ENCODE measurements at places on chromosomes 13 and 19.

- no peaks in the 10 kb centered on the region for H3K36me3 ChIP-seq
- no peak overlapping the region for H3K4me3 ChIP-seq
- no peaks in the 10 kb centered on the region for H3K27me3 ChIP-seq
- no peaks in the 10 kb centered on the region for H3K4me1 ChIP-seq
- DNase-seq: no peak
These were observed 2272.0 kb downstream of the PCDH9 start for GRCh38 chr13:64958106-64958505.

DNA sequence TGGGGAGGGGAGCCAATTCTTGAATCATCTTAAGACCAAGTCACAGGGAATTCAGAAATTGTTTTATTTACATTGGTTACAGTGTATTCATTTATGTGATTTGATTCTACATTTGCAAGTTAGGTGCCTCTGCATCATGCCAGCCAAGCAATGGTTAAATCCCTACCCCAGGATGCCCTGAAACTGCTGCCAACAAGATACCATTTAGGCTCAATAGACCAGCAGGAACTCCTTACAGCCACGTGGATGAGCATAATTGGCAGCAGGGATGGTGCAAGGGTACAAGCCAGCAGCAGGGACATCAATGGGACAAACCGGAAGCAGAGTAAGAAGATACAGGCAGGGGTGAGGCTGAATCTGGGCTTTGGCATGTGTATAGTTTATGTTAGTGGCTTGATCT, 72.4 kb upstream of the NBEA start:
- DNase-seq: no peak
- no peaks in the 10 kb centered on the region for H3K27me3 ChIP-seq
- no peaks in the 10 kb centered on the region for H3K4me1 ChIP-seq
- no peak overlapping the region for H3K4me3 ChIP-seq
- no peaks in the 10 kb centered on the region for H3K36me3 ChIP-seq

- no peak overlapping the region for H3K27ac ChIP-seq
- H3K27me3 ChIP-seq: no peaks in the 10 kb centered on the region
- no peak for DNase-seq
- H3K36me3 ChIP-seq: no peaks in the 10 kb centered on the region
- H3K4me3 ChIP-seq: no peak overlapping the region
These were observed 764.9 kb upstream of the SLITRK5 start for GRCh38 chr13:86906127-86906874.

GRCh38 chr19:35879770-35880317, 11.5 kb downstream of the APLP1 start:
- H3K4me1 ChIP-seq: no peaks in the 10 kb centered on the region
- DNase-seq: peak; percentile 32
- H3K36me3 ChIP-seq: no peaks in the 10 kb centered on the region
- no peaks in the 10 kb centered on the region for H3K27me3 ChIP-seq
- no peak overlapping the region for H3K4me3 ChIP-seq

DNA sequence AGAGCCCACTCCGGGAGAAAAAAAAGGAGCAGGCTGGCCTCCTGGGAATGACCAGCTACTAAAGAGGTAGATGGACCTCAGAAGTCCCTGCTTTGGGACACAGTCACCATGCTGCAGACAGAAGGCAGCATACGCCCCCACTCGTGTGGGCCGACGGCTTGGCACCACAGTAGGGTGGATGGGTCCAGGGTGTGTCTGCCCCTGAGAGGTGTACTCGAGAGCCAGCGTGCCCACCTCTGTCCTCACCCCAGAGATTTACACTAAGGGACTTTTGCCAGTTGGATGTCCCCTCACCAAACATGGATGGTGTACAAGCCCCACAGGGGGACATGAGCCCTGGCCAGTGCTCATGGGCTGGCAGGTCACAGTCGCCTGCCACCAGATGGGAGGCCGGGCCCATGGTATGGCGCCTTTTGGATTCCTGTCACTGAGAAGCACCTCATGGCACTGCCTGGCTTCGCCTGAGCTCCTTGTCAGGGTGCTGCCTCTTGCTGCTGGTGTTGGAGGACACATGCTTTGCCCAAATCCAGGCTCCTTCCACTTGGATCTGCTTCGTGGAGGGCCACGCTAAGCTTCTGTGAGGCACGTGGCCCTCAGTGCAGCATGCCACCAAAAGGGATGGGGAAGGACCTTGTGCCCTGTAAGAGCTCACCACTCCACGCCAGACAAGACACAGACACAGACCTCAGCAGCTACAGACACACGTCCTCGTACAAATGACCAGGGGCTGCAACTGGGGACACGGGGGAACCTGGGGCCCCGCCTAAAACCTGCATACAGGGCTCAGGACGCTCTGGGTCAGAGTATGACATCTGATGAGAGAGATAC, 13.3 kb upstream of the EPHX3 start:
- peaks cover 39% of the 10 kb centered on the region for H3K36me3 ChIP-seq
- no peak overlapping the region for H3K27ac ChIP-seq
- H3K4me1 ChIP-seq: peaks cover 48% of the 10 kb centered on the region
- no peaks in the 10 kb centered on the region for H3K27me3 ChIP-seq

GRCh38 chr19:5925830-5926427, 11.9 kb downstream of the CAPS start:
- H3K27me3 ChIP-seq: no peaks in the 10 kb centered on the region
- H3K27ac ChIP-seq: peak overlapping the region; percentile 75
- H3K4me3 ChIP-seq: no peak overlapping the region
- no peak for DNase-seq
- peaks cover 100% of the 10 kb centered on the region for H3K36me3 ChIP-seq
- peaks cover 28% of the 10 kb centered on the region for H3K4me1 ChIP-seq

GRCh38 chr19:42246143-42246921, 3.9 kb upstream of the GSK3A start:
- peaks cover 4% of the 10 kb centered on the region for H3K36me3 ChIP-seq
- peaks cover 25% of the 10 kb centered on the region for H3K4me1 ChIP-seq
- DNase-seq: no peak
- H3K4me3 ChIP-seq: no peak overlapping the region
- no peaks in the 10 kb centered on the region for H3K27me3 ChIP-seq

DNA sequence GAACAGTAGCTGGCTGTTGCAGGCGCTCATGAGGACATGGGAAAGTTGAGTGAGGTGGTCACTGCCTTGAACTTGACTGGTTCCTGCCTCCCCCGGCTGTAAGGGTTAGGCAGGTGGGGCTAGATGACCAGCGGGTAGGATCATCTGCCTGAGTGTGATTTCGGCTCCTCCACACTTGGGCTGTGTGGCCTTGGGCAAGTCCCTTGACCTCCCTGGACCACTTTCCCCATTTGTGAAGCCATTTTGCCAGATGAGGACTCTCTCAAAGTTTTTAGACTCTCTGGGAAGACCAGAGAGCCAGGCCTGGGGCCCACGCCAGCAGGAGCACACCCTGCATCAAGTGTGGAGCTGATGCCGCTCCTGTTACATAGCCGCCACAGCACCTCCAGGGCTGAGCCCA, 9.5 kb downstream of the PPP1R37 start:
- H3K27me3 ChIP-seq: no peaks in the 10 kb centered on the region
- no peak overlapping the region for H3K4me3 ChIP-seq
- peaks cover 48% of the 10 kb centered on the region for H3K4me1 ChIP-seq
- no peaks in the 10 kb centered on the region for H3K36me3 ChIP-seq

DNA sequence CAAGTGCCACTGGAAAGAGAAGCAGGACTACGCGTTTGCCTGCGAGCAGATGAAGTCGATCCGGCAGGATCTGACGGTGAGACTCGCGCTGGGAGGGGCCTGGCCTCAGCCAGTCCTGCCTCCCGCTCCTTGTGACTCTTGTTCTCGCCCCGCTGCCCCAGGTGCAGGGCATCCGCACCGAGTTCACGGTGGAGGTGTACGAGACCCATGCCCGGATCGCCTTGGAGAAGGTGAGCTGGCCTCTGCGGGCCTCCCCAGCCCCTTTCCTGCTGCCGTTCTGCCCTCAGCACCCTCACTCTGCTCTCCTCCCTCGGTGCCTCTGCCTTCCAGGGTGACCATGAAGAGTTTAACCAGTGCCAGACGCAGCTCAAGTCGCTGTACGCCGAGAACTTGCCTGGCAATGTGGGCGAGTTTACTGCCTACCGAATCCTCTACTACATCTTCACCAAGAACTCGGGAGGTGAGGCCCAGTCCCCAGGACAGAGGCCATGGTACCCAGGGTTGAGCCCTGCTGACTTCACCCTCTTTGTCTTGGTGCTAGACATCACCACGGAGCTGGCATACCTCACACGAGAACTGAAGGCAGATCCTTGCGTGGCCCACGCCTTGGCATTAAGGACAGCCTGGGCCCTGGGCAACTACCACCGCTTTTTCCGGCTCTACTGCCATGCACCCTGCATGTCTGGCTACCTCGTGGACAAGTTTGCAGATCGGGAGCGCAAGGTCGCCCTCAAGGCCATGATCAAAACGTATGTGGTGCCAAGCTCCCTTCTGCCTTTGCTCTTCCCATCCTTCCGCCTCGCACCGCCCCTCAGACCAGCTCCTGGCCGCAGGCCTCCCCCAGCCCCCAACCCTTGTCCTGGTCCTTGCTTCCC, 5.6 kb downstream of the LENG9 start:
- H3K27me3 ChIP-seq: no peaks in the 10 kb centered on the region
- peaks cover 69% of the 10 kb centered on the region for H3K36me3 ChIP-seq
- no peak for DNase-seq

DNA sequence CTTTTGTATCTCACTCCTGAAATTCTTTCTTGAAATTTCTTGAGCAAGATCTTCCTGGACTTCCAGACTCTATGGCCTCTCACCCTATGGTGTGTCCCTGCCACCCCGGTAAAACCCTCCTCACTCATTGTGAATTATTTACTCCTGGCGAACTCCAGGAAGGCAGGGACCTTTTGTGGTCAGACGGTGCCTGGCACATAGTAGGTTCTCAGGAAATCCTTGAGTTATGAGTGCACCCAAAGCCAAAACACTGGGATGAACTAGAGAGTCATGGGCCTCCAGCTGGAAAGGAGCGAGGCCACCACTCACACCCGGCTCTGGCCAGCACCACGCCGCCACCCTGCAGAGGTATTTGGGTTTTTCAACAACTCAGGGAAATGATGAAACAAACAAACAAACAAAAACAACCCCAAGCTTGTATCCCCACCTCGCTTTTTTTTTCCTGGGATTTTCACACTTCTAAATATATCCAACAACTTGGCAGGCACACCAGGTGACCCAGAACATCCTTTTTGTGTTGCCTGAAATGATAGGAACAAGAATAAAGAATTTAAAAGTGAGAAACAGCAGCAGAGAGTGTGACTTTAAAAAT, 11.2 kb downstream of the HPN start:
- H3K27ac ChIP-seq: no peak overlapping the region
- no peaks in the 10 kb centered on the region for H3K4me1 ChIP-seq
- H3K36me3 ChIP-seq: no peaks in the 10 kb centered on the region
- no peak overlapping the region for H3K4me3 ChIP-seq

DNA sequence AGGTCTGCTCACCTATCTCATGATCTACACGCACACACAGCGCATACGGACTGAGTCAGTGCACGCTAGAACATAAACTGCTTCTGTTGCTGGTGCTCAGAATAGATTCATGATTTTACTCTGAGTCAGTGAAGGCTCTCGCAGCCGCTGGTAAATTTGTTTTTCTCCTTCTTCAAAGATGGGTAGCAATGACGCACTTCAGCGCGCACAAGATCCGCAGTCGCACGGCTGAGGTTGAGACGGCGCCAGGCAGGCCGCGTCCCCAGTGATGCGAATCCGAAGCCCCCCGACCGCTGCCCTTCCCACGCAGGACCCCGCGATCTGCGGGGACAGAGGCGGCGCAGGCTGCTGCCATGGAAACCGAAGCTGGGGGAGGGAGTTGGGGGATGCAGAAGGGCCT, 103.7 kb upstream of the USP29 start:
- no peak overlapping the region for H3K4me3 ChIP-seq
- H3K27ac ChIP-seq: no peak overlapping the region
- no peaks in the 10 kb centered on the region for H3K36me3 ChIP-seq
- no peaks in the 10 kb centered on the region for H3K27me3 ChIP-seq
- H3K4me1 ChIP-seq: no peaks in the 10 kb centered on the region

DNA sequence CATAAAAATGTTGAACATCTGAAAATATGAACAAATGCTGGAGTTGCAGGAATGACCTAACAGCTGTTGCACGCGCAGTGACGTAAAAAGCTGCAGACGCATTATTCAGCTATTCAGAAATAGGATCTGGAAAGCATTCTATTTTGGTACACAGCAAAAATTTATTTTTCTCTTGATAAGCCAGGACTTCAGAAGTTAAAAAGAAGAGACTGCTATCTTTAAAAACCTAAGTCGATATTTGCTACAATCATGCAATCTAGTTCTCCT, 36.9 kb upstream of the STARD13 start:
- H3K27me3 ChIP-seq: no peaks in the 10 kb centered on the region
- no peak overlapping the region for H3K4me3 ChIP-seq
- peaks cover 7% of the 10 kb centered on the region for H3K4me1 ChIP-seq
- no peak for DNase-seq

- H3K27ac ChIP-seq: no peak overlapping the region
- DNase-seq: no peak
- H3K36me3 ChIP-seq: no peaks in the 10 kb centered on the region
- H3K27me3 ChIP-seq: no peaks in the 10 kb centered on the region
- H3K4me1 ChIP-seq: no peaks in the 10 kb centered on the region
- H3K4me3 ChIP-seq: no peak overlapping the region
These were observed 245.1 kb downstream of the KCTD12 start for GRCh38 chr13:76641056-76641455.

- no peaks in the 10 kb centered on the region for H3K36me3 ChIP-seq
- no peak overlapping the region for H3K4me3 ChIP-seq
- peaks cover 11% of the 10 kb centered on the region for H3K4me1 ChIP-seq
- DNase-seq: no peak
These were observed 68.5 kb upstream of the GTF3A start for GRCh38 chr13:27355894-27356293.

GRCh38 chr19:30663611-30664174, 291.5 kb downstream of the ZNF536 start:
- H3K4me3 ChIP-seq: no peak overlapping the region
- DNase-seq: no peak
- peaks cover 15% of the 10 kb centered on the region for H3K4me1 ChIP-seq
- no peaks in the 10 kb centered on the region for H3K36me3 ChIP-seq

- no peaks in the 10 kb centered on the region for H3K27me3 ChIP-seq
- H3K27ac ChIP-seq: peak overlapping the region; percentile 34
- DNase-seq: no peak
- H3K4me3 ChIP-seq: no peak overlapping the region
- H3K36me3 ChIP-seq: no peaks in the 10 kb centered on the region
- peaks cover 5% of the 10 kb centered on the region for H3K4me1 ChIP-seq
These were observed 4.7 kb upstream of the ZNF428 start for GRCh38 chr19:43623889-43624670.

DNA sequence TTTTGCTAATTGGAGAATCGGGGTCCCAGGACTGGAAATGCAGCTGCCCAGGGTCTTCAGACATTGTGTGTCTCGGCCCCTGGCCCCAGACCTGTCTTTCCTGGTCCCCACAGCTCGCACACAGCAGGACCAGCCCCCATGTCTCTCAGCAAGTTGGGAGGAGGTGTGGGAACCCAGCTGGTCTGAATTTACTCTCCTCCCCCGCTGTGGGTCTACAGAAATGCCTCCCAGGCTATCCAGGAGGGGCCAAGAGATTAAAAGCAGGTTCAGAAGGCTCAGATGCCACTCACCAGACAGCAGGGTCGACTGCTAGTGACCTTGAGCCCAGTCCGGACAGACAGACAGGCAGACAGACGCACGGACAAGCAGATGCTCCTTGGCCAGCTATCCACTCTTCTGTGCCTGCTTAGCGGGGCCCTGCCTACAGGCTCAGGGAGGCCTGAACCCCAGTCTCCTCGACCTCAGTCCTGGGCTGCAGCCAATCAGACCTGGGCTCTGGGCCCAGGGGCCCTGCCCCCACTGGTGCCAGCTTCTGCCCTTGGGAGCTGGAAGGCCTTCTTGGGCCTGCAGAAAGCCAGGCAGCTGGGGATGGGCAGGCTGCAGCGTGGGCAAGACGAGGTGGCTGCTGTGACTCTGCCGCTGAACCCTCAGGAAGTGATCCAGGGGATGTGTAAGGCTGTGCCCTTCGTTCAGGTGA, at the start of gene DAND5:
DAND5 (plus strand) TSS at position 285 of the 697 bp plus-strand sequence; CDS start at position 370, 85 bp downstream.
- H3K36me3 ChIP-seq: no peaks in the 10 kb centered on the region
- H3K4me1 ChIP-seq: peaks cover 3% of the 10 kb centered on the region
- no peak within 1 kb of the TSS for H3K27ac ChIP-seq
- no peak for DNase-seq
- no peaks in the 10 kb centered on the region for H3K27me3 ChIP-seq
